ENCODE measurements at places on chromosomes 12 and 14. TPM values are rescaled to one million over a fixed set of nuclear protein-coding genes. Genes with fewer than 3 reads are reported as not detected.

- no peak for DNase-seq
Observed at GRCh38 chr12:44649693-44650092, 226.4 kb downstream of the NELL2 start.

- no peak for DNase-seq
Observed at GRCh38 chr12:90077756-90078155, 369.1 kb upstream of the ATP2B1 start.

- DNase-seq: no peak
Observed at GRCh38 chr12:51240971-51241370, 2.3 kb downstream of the DAZAP2 start.

GRCh38 chr14:34966413-34966812 lies 16.4 kb upstream of the SRP54 start:
- no peak for DNase-seq

- no peak for DNase-seq
Observed at GRCh38 chr14:100839681-100840111, 13.8 kb downstream of the MEG3 start.

GRCh38 chr14:54226558-54226957 lies 170.2 kb upstream of the CDKN3 start:
- no peak for DNase-seq

GRCh38 chr12:86389949-86390348 lies 133.8 kb upstream of the MGAT4C start:
- DNase-seq: no peak

- DNase-seq: no peak
Observed at GRCh38 chr12:64091186-64091585, 130.9 kb downstream of the KICS2 start.

DNA sequence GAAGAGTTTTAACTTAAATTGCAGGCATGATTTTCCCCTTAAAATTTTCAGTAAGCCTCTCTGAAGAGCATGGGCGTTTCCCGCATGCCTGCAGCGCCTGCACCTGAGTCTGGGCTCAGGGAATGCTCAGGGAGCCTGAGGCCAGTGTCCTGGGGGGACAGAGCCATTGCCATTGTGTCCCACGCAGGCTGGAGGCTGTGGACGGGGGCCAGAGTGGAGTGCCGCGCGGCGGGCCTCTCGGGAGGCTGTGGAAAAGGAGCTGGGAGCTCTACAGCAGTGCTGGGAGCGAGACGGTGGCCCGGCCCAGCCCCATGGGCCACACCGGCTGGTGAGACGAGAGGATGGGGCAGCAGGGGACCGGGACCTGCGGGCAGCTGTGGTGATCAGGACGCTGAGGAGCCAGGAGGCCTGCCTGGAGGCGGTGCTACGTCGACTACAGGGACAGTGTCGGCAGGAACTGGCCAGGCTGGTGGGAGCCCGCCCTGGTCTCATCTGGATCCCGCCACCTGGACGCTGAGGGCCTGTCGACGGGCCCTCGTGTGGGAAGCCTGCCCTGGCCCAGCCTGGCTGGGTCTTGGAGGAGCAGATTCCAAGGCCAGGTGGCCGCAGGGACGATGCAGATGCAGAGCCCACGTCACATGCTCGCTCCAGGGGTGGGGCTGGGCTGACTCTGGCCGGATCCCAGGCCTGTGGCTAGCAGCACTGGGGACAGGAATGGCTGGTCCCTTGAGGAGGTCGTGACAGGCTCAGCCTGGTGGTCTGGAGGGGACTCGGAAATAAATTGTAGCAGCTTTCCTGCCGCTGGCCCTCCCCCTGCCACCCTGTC lies 7.6 kb downstream of the TEDC1 start:
- DNase-seq: no peak

The SLC38A4 gene
- not detected for total RNA-seq

DNA sequence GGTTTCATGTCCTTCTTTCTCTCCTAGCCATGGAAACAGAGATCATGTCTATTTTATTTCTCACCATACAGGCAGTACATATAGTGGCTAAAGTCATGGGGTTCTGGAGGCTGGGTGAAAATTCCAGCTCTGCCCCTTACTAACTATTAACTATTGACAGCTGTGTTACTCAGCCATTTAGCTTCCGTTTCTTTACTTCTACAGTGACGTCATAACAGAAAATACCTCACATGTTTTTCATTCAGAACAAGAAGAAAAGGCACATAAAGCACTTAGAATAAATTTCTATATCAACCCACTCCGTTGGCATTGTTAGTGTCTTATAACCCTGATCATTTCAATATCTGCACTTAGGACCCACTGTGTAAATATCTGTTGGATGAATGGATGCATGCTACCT lies 1506.9 kb upstream of the TMEM132C start:
- DNase-seq: no peak
